ENCODE measurements at places on chromosomes 7 and 10.

DNA sequence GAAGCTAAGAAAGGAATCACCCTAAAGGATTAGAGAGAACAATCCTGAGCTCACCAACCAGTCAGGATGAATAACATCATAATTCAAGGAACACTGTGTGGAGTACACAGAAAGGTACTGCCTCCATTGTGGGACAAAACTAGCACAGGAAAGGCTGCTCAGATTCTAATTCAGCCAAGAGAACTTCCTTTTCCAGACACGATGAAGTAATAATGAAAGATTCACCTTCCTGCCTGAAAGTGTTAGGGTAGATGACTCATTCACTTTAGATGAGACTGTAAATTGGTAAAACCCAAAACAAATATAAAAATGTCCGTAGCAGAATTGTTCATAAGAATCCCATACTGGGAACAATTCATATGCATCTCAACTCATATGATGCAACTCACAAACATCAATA, 167.2 kb downstream of the CDC14C start:
- DNase-seq: no peak

DNA sequence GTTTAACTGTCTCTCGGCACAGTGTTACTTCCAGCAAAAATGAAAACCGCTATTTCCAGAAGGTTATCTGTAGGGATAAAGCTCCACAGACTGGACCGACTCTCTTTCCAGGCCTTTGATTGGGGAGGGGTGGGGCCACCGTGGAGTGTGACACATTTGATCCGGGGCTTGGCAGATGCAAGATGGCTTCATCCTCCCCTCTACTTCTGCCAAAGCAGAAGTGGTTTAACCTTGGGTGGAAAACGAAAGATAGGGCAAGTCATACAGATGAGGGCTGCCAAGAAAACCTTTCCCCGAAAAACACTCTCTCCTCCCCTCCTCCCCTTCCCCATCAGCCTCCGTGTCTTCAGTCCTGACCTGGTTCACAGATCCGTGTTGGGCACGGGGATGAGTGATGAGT, 139.7 kb upstream of the SH2B2 start:
- DNase-seq: peak; percentile 41

- peak; percentile 54 for DNase-seq
Observed at GRCh38 chr7:33459340-33459751, 330.0 kb downstream of the BBS9 start.

DNA sequence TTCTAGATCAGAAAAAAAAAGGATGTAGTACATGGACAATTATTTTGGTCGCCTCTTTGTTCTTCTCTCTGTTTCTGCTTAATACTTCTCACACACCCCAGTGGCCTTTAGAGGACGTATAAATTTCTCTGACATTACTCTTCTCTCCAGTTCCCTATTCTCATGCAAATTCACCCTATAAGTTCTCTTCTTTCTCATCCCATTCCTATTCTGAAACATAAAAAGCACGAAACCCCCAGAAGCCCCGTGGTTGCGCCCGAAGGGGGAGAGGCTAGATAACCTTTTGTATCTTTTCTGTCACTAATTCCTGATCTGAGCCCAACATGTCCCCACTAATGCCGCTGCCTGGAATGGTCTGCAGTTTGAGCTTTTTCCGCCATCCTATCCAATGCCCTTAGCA, 136.9 kb downstream of the SKIDA1 start:
- no peak for DNase-seq

All from fibroblast of villous mesenchyme (primary cell).